Mesothelial cell of epicardium (in vitro differentiated cells): ENCODE measurements at places on chromosomes 6 and 20. TPM values are rescaled to one million over a fixed set of nuclear protein-coding genes. Genes with fewer than 3 reads are reported as not detected.

DNA sequence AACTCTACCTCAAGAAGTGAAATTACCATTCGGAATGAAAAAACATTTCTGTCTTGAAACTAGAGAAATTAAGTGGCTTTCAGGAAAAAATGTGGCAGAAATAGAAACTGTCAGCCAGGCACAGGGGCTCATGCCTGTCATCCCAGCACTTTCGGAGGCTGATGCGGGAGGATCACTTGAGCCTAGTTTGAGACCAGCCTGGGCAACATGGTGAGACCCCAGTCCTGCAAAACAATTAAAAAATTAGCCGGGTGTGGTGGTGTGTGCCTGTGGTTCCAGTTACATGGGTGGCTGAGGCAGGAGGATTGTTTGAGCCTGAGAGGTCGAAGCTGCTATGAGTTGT is 7.1 kb upstream of the TMEM181 start:
- H3K36me3 ChIP-seq: no peaks in the 10 kb centered on the region
- peaks cover 5% of the 10 kb centered on the region for H3K4me1 ChIP-seq
- DNase-seq: no peak
- no peak overlapping the region for H3K27ac ChIP-seq
- no peaks in the 10 kb centered on the region for H3K27me3 ChIP-seq
- no peak overlapping the region for H3K4me3 ChIP-seq

The BMP7 gene
- 22.2 to 23.8 TPM (median 23.0 TPM) in 3 replicates for total RNA-seq

DNA sequence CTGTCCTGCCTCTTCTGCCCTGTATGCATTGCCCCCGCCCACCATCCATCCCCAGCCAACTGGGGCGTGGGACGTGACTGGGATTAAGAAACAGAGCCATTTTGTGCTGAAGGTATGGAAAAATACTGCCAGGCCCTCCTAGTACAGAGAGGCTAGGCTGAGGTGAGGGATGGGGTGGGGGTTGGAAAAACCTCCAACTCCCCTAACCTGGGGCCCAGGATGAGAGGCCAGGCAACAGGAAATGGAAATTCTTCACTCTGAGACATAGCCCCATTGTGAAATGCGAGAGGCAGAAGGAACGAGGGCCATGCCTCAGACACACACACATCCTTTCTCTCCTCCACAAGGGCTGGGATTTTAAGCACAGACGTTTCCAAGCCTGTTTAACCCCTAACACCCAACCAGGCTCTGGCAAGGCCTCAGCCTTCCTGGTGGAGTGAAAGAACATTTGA is 19.9 kb downstream of the KCNK5 start:
- peak overlapping the region; percentile 82 for H3K27ac ChIP-seq
- no peaks in the 10 kb centered on the region for H3K27me3 ChIP-seq
- H3K36me3 ChIP-seq: no peaks in the 10 kb centered on the region
- peaks cover 32% of the 10 kb centered on the region for H3K4me1 ChIP-seq
- DNase-seq: no peak

GRCh38 chr6:34238585-34239499 is 2.2 kb downstream of the HMGA1 start:
- no peaks in the 10 kb centered on the region for H3K27me3 ChIP-seq
- H3K36me3 ChIP-seq: peaks cover 20% of the 10 kb centered on the region
- peak overlapping the region; percentile 72 for H3K4me3 ChIP-seq
- H3K4me1 ChIP-seq: peaks cover 22% of the 10 kb centered on the region
- DNase-seq: no peak
- peak overlapping the region; percentile 90 for H3K27ac ChIP-seq

The TINAG gene
- total RNA-seq: not detected in 3 replicates

- no peak overlapping the region for H3K27ac ChIP-seq
- H3K36me3 ChIP-seq: no peaks in the 10 kb centered on the region
- H3K4me3 ChIP-seq: no peak overlapping the region
- no peak for DNase-seq
- peaks cover 59% of the 10 kb centered on the region for H3K27me3 ChIP-seq
- peaks cover 30% of the 10 kb centered on the region for H3K4me1 ChIP-seq
Observed at GRCh38 chr20:22460803-22461202, 123.6 kb downstream of the FOXA2 start.

GRCh38 chr20:46545077-46545826 is 5.2 kb downstream of the OCSTAMP start:
- H3K27me3 ChIP-seq: peaks cover 10% of the 10 kb centered on the region
- H3K4me3 ChIP-seq: no peak overlapping the region
- H3K36me3 ChIP-seq: no peaks in the 10 kb centered on the region
- no peaks in the 10 kb centered on the region for H3K4me1 ChIP-seq
- no peak overlapping the region for H3K27ac ChIP-seq

The MAP7 gene
- total RNA-seq: 15.1 to 15.5 TPM (median 15.5 TPM) in 3 replicates

GRCh38 chr6:153411070-153411648 is 280.1 kb upstream of the RGS17 start:
- H3K4me1 ChIP-seq: peaks cover under 1% of the 10 kb centered on the region
- DNase-seq: no peak
- no peaks in the 10 kb centered on the region for H3K27me3 ChIP-seq
- no peak overlapping the region for H3K27ac ChIP-seq
- no peak overlapping the region for H3K4me3 ChIP-seq
- H3K36me3 ChIP-seq: no peaks in the 10 kb centered on the region

The SMAP1 gene
- total RNA-seq: 24.8 to 27.8 TPM (median 25.7 TPM) in 3 replicates

DNA sequence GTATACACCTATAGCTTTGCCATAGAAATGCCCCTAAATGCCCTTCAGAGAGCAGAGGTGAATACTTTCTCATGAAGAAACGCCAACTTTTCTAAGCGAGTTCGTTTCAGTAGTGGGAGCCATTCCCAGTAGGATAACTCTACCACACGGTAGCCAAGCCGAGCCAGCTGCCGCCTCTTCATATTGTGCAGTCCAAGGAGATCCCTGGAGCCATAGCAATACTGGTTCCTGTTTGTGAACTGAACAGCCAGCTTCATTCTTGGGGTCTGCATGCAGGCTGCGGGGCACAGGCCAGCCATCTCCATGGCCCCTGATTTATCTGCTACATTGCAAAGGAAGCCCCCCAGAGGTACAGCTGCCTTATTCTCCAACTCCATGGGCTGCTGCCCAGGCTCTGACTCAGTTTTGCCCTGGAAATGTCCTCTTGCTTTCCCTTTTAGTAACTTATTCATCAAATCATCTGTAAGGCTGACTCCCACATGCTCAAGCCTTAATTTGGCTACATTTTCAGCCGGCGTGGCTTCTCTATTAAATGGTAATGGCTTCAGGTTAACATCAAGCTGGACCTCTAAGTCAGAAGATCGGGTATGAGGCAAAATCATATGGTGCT is 12.8 kb downstream of the FASTKD5 start:
- DNase-seq: no peak
- no peaks in the 10 kb centered on the region for H3K4me1 ChIP-seq
- peaks cover 38% of the 10 kb centered on the region for H3K36me3 ChIP-seq
- H3K27ac ChIP-seq: no peak overlapping the region
- no peak overlapping the region for H3K4me3 ChIP-seq
- no peaks in the 10 kb centered on the region for H3K27me3 ChIP-seq

DNA sequence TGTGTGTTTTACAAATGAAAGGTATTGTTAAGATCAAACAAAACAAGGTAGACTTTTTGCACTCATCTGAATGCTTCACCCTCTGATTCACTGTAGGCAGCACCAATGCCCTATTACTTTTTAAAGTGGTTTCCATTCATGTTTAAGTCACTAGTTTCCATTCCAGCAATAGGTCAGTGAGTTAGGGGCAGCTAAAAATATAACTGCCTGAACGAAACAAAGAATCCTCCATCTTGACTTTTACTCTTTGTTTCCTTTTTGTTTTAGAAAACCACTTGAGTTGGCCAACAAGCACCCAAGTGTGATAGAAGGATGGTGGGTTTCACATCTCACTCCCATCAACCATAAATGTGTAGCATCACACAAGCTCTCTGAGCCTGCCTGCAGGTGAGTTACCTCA is 25.5 kb downstream of the CLIC5 start:
- H3K4me1 ChIP-seq: no peaks in the 10 kb centered on the region
- no peaks in the 10 kb centered on the region for H3K36me3 ChIP-seq
- DNase-seq: no peak
- no peaks in the 10 kb centered on the region for H3K27me3 ChIP-seq
- H3K27ac ChIP-seq: no peak overlapping the region
- H3K4me3 ChIP-seq: no peak overlapping the region

The ANKEF1 gene
- 3.9 to 4.8 TPM (median 4.5 TPM) in 3 replicates for total RNA-seq

DNA sequence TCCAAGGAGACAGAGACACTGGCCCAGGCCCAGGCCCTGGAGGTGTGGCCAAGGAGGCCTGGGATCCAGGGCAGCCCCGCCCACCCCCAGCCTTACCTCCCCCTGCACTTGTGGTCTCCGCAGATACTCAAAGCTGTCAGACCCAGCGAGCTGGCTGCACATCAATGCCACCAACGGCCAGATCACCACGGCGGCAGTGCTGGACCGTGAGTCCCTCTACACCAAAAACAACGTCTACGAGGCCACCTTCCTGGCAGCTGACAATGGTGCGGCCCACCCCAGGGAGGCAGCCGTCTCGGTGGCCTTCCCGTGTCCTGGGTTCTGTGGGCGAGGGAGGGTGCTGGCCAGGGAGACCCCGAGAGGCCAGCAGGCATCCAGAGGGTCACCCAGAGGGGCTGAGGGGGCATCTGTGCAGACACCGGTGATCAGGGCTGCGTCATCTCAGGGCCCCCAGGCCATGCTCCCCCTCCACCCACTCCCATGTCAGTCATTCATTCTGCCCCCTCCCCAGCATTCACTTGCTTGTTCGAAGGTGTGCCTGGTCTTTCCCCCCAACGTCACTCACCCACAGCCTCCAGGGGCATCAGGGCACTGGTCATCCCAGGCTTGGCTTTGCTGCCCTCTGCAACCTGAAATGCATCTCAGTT is 141.3 kb downstream of the TAF4 start:
- H3K27ac ChIP-seq: no peak overlapping the region
- H3K4me1 ChIP-seq: no peaks in the 10 kb centered on the region
- H3K27me3 ChIP-seq: no peaks in the 10 kb centered on the region
- DNase-seq: no peak
- no peaks in the 10 kb centered on the region for H3K36me3 ChIP-seq

DNA sequence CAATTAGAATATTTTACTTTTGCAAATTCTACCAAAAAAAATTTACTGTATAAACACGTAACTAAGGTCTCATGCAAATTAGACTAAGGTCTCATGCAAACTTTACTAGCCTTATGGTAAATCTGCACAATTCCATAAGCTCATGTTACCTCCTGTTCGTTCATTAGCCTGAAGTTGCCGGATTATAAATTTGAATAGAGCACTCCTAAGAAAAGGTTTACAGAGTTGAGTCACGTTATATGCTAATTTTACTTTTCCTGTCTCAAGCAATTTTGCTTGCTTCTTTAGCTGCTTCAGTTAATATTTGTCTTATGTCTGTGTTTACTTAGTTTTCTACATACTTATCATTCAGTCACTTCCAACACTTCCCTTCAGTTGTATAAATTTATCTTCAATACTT is 1434.0 kb upstream of the EYS start:
- H3K27ac ChIP-seq: no peak overlapping the region
- no peak for DNase-seq
- H3K4me3 ChIP-seq: no peak overlapping the region
- no peaks in the 10 kb centered on the region for H3K27me3 ChIP-seq
- H3K36me3 ChIP-seq: no peaks in the 10 kb centered on the region
- H3K4me1 ChIP-seq: no peaks in the 10 kb centered on the region

DNA sequence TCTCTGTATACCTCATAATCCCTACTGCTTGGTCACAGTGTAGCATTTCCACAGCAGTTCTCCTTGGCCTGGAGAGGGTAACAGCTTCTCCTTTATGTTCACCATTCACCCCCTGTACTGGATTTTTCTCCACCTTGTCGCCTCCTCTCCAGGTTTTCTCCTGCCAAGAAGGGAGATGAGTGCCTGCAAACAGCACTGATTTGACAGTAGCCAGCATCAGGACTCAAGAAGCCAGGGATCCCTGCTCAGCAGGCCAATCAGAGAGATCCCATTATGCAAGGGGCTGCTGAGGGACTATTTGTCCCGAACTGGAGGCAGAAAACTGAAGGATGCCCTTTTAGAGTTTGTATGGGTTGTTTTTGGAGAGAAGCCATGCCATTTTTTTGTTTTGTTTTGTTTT is 68.6 kb upstream of the RIPOR2 start:
- H3K36me3 ChIP-seq: no peaks in the 10 kb centered on the region
- no peak for DNase-seq
- no peak overlapping the region for H3K4me3 ChIP-seq
- H3K27ac ChIP-seq: no peak overlapping the region

The PLN gene
- total RNA-seq: 0.20 to 0.50 TPM (median 0.47 TPM) in 3 replicates

The SLC24A3 gene
- 3.2 to 3.3 TPM (median 3.3 TPM) in 3 replicates for total RNA-seq

- peaks cover 30% of the 10 kb centered on the region for H3K4me1 ChIP-seq
- DNase-seq: no peak
- H3K27ac ChIP-seq: peak overlapping the region; percentile 78
- peak overlapping the region; percentile 86 for H3K4me3 ChIP-seq
Observed at GRCh38 chr6:68635412-68635705, 277 bp downstream of the ADGRB3 start.

The AHI1 gene
- 39.7 to 42.6 TPM (median 41.6 TPM) in 3 replicates for total RNA-seq

The KIF6 gene
- 1.2 to 1.4 TPM (median 1.3 TPM) in 3 replicates for total RNA-seq

DNA sequence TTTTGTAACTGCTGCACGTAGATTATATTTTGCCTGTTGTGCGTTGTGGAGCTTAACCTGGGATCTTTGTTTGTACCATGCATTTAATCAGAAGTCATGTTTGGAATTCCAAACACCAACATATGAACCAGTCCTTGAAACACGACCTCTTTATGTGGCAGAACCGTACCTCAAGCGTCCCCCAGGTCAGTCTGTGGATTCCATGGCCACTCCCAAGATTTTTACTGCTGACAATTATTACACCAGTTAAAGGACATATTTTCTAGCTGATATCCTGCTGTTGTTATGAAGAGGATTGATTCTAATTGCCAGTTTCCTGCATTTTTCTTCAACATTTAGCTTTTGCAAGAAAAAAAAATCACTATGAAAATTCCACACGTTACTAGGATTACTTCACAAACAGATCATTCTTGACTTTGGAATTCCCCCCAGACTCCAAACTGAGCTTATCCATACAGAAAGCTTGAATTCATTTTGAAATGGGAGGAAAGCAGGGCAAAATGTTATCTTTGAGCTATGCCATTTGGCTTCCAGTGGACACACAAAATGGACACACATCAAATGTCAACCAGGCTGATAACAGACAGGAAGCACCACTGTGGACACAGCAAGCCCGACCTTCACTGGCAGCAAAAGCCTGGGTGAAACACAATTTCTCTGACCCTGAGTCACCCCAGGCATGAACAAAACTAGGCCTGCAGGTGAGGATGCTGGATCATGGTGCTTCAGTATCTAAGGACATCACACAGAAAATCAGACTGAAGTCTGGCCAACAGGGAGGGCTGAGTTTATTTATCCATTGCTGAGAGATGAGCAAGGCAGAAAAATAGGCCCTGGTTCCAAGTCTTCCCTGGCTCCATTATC is 542.9 kb upstream of the JAG1 start:
- H3K27me3 ChIP-seq: peaks cover 41% of the 10 kb centered on the region
- no peak for DNase-seq
- peaks cover 43% of the 10 kb centered on the region for H3K4me1 ChIP-seq
- peak overlapping the region; percentile 93 for H3K27ac ChIP-seq
- H3K4me3 ChIP-seq: no peak overlapping the region
